ENCODE measurements at places on chromosomes 3 and 15. TPM values are rescaled to one million over a fixed set of nuclear protein-coding genes. Genes with fewer than 3 reads are reported as not detected.

DNA sequence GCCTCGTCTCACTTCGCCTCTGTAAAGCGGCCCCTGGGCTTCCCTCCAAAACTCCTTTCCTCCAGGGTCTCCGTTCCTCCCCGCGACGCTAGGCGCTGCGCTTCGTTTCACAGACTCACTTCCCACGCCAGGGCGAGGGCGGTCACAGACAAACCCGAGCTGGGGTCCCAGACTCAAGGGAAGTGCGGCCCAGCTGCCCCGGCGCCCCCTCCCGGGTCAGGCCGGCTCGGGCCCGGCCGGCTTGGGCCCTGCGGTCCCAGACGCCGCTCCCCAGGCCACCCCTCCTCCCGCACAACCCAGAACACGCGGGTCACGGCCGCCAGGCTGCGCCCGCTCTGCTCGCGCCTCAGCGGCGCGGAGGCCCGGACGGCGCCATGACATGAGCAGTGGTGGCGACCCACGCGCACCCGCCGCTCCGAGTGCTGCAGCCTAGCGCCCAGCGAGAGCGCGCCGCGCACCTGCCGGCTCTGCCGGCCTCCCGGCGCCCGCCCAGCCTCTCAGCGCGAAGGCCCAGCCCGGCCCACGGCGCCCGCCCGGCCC is 547 bp downstream of the NUP210 start:
- peak; percentile 41 for DNase-seq

DNA sequence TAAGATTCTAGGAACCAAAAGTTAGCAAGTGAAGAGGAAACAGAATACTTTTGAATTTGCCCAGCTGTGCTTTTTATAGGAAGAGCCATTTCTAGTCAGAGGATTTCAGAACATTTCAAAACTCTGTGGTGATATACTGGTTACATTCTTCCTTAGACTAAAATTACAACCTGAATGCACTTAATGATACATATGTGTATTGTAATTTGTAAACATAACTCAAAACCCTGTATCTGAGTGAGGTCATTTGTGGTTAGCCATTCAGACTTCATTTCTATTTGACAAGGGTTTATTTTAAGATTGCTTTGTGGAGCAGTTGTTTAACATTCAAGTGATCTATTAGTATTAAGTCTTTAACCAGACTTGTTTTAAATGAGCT is 59.4 kb upstream of the TRIM71 start:
- DNase-seq: no peak

DNA sequence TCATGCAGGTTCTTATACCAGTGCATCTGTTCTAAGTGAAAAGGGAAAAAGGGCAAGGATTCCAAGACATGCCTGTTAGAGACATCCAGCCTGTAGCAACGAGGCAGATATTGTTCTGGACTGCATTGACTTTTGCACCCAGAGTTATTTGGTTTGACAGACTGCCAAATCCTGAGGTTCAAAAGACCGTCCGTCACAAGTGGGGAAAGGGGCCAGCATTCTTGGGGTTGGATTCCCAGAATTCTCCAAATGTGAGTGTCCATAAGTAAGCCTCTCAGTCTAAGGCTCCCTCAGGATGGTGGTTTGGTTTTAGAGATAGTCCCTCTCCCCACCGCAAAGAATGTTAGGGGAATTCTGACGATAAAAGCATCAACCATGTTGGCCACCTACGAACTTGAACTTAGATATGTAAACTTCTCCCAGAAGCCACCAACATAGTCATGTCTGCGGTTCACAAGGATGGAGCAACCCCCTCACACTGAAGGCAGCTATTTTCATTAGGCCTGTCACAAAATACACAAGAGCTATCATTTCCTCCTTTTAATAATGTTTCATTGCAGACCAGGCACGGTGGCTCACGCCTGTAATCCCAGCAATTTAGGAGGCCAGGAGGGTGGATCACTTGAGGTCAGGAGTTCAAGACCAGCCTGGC is 13.6 kb upstream of the LACTB start:
- DNase-seq: no peak

DNA sequence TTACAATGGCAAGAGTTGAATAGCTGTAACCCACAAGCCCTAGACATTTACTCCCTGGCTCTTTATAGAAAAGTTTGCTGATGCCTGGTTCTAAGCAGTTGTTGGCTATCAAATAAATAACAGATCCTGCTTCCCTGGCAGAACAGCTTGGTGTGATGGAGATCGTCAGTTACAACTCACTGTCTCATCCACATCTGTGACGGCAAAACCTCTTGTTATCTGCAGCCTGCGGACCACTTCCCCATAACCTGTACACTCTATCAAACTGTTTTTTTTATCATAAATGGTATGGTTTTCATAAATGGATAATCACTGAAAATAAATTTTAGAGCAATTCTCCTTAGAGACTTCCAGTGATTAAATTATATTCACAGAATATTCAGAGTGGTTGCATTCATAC is 14.1 kb downstream of the ZDHHC3 start:
- no peak for DNase-seq

DNA sequence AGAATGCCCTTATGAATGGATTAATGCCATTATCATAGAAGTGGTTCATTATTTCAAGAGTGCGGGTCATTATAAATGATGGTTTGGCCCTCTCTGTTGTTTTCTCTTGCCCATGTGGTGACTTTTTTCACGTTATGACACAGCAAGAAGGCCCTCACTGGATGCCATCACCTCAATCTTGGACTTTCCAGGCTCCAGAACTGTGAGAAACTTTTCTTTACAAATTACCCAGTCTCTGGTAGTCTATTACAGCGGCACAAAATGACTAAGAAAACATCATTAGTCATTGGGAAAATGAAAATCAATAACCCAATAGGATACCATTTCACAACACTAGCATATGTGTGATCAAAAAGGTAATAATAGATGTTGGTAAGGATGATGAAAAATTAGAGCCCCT is 119.0 kb upstream of the LPP start:
- DNase-seq: no peak

GRCh38 chr3:43096761-43097160 is 9.1 kb downstream of the POMGNT2 start:
- no peak for DNase-seq

CHRD gene
- total RNA-seq: 10.5 TPM

DNA sequence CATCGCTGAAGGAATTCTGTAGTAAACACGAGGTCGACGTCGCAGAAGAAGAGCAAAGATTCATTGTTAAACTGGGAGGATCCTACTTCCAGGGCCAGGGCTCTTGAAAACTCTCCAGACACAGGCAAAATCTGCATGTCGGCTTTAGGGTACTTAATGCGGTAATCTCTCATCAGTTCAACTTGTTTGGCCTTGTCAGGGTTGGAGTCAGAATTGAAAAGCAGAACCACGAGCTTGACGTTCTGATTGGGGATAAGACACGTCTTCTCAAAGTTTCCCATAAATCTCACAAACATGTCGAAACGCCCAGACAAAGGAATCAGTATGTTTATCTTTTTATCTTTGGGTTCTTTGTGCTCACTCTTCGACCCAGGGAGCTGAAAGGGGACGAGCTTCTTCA is 74.0 kb downstream of the CHSY1 start:
- no peak for DNase-seq

All from psoas muscle (tissue), 8 donors.